ENCODE measurements at places on chromosomes 2 and 18.

GRCh38 chr2:20225294-20226151 is 593 bp upstream of the SDC1 start:
- no peak for DNase-seq

DNA sequence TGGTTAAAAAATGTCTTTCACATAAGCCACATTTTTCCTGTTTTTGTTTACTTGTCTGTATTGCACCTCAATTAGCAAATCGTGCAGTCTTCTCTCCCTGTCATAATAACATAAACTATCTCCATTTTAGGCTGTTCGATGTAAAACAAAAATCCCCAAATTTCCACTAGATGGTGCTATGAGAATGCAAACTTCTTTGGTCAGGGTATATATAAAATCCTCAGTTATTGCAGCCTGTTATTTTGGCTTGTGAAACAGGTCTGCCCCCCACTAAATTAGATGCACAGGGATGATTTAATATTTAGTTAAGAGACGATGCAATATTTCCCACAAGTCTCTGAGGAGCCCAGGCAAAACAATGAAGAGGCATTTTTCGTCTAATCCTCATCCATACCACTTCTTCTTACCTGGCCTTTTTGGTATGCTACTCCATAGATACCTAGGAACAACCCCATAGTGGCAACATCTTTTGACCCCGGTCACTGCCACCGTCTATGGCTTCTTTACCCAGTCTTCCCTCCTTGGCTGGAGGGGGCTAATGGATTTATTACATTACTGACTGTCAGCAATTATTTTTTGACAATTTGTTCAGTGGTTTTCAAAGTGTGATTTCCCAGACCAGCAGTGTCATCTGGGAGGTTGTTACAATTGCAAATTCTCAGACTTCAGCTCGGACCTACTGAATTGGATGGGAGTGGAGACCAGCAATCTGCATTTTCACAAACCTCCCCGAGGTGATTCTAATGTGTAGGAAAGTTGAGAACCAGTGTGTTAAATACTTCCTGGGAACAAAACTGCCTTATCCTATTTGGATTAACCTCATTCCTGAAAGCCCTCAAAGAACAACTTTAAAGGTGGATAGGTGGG is 117.4 kb upstream of the CWC22 start:
- no peak for DNase-seq

DNA sequence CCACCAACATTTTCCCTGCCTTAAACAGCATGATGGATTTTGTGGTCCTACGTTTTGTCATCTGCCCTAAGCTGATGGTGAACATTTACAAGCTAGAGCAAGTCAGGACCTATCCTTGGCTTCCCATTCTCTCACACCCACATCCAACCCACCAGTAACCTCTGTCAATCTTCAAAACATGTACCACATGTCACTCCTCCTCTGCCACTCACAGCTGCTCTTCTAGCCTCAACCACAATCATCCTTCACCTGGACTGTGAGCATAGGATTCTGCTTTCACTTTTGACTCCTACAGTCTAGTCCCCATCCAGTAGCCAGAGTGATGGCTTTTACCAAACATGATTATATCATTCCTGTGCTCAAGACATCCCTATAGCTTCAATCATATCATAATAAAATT is 279.8 kb upstream of the DLGAP1 start:
- no peak for DNase-seq

GRCh38 chr2:28664120-28664842 is 87.3 kb upstream of the PPP1CB start:
- DNase-seq = no peak

DNA sequence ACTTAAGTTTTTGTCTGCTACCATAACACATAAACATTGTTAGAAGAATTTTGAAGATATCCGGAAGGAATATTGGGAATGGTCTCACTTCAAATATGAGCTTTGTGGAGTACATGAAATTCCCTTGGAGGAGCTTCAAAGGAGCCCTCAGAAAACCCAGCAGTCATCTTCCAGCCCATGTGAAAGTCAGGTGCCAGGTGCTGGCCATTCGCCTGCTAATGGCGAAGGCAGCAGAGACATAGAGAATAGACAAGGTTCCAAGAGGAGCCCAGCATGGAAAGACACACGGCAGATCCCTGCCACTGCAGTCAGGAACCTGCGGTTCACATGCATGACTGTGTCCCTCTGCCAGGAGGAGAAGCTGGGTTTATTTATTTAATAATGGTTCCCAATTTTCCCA is 40.0 kb upstream of the EPG5 start:
- no peak for DNase-seq

- no peak for DNase-seq
These were observed 100.0 kb upstream of the CXCR4 start for GRCh38 chr2:136217996-136218395.

DNA sequence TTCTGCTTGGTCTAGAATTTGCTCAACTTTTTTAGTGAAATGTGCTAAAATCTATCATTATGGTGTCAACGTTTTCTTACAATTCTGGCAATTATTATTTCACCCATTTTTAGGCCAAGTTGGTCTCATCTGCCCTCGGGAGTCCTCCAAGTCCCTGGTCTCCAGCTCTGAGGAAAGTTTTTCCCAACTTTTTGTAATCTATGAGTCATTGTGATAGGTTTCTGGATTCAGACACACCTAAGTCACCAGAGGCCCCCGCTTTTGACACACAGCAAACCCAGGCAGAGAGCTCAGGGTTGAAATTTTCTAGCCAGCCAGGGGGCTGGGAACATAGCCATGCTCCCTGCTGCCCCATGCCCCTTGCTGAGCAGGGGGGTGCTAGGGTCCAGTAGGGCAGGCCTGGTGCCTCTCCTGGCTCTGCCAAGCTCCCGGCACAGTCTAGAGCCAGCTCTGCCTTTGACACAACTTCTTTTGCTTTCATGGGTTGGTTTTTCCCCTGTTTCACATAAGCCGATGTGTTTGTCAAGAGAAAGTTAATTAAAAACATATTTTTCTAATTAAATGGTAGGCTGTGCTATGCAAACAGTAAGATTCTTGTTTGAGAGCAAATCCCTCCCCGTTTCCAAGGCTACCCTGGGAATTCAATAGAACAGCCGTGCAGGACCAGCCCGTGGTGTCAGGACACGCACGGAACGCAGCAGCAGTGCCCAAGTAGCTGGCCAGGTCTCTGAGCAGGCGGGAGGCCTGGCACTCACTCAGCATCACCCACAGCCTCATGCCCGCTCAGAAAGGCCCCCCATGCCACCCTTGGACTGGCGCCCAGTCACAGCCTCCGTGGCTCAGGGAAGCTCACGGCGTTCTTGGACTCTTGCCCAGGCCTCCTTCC is 25.5 kb upstream of the SNED1 start:
- no peak for DNase-seq

DNA sequence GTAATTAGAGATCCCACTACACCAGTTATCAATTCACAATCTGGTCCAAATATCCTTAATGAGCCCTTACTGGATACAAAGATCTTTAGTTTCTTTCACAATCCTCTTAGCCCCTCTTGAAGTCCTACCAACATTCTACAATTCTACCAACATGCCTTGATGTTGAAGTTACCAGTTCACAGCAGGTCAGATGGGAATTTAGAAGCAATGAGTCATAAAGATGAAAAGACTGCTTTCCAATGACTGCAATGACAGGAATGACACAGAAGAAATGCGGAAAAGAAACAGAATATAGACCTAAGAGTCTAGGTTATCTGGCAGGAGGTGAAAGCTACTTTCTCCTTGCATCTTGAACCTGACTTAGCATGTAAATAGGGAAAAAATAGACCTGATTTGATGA is 24.5 kb downstream of the RTTN start:
- DNase-seq = no peak

GRCh38 chr18:48975120-48975816 is 24.5 kb upstream of the SMAD7 start:
- DNase-seq = no peak

- no peak for DNase-seq
These were observed 83.0 kb downstream of the GBX2 start for GRCh38 chr2:236085211-236085610.

DNA sequence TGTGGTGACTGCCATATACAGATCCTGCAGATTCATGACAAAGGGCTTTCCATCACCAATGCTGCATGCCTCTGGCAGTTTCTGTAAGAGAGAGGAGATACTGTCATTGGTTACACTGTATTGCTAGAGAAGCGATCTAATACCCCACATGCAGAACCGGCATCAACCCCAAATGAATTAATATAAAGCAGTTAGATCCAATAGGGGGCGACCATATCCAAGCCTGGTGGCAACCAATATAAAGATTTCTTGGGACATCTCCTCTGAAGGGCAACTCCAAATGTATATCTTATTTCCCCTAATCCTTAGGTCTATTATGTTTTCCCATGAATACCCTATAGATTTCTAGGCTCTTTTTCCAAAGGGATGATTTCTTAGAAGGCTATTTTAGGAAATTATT is 17.4 kb upstream of the IHH start:
- no peak for DNase-seq

GRCh38 chr2:144099780-144100377 is 420.0 kb downstream of the ZEB2 start:
- DNase-seq = no peak

DNA sequence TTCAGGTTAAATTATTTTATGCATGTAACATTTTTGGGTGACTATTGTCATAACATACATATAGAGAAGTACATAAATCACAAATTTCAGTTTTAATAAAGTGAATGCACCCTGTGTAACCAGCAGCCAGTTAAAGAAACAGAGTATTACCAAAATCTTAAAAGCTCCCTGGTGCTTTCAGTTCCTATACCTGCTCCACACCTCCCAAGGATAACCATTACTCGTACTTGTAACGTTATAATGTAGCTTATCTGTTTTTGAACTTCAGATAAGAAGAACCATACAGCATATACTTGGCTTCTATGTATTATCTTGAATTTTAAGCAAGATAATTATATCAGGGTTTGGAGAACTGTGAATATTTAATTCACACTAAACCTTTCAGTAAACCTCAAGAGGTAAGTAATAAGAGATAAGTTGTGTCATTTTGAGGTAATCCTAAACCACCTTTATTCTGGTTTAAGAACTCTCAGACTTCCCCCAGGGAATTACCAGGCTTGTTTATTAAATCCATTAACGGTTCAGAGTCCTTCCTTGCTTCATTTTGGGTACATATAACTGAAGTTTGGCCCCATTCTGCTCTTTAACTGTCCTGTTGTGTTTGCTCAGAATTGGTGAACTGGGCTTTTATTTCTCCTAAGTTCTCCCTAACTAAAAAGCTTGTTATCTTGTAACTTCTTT is 58.6 kb downstream of the LCLAT1 start:
- DNase-seq = no peak

GRCh38 chr2:96503637-96504243 is 1.4 kb downstream of the NEURL3 start:
- no peak for DNase-seq

- no peak for DNase-seq
These were observed 33.3 kb upstream of the PGAP1 start for GRCh38 chr2:196959734-196960338.

- no peak for DNase-seq
These were observed 12.2 kb downstream of the CXCR2 start for GRCh38 chr2:218138047-218138446.

DNA sequence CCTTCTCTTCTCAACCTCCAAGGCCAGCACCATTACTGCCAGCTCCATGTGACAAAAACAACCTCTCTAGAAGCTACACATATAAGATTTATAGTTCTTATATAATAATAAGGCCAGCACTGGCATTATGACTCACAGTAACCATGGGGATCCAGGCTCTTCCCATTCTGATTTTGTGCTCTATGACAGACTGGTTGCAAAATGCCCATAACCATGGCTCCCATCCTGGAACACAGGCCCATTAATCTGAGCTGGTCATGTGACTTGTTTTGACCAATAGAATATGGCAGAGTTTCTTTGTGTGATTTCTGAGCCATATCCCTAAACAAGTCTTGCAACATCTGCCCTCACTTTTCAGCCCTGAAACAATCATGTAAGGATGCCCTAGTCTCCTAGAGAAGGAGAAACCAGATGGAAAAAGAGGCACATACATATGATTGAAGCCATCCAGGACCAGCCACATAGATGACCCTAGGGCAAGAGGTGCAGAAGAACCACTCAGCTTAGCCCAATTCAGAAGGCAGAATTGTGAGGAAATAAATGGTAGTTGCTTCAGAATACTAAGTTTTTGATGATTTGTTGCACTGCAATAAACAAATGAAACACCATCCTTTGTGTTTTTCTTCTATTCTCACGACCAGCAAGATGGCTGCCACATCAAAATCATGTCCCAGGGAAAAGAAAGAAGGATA is 173.9 kb downstream of the SUCLG1 start:
- DNase-seq = no peak

DNA sequence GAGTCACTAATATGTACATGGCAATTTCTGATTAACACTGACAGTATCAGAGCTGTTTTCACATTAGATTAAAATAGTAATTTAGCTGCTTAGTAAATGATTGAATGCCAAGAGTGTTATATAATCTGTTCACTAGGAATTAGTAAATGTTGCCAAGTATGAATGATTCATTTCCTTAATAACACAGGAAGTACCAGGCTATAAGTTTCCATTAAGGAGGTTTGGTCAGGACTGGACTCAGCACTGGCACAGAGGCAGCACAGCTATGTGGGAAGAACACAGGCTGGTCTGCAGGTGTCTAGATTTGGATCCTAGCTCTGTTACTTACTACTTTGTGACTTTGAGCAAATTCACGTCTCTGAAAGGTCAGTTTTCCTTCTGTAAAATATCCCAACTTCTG is 97.2 kb downstream of the TDRD15 start:
- DNase-seq = no peak

DNA sequence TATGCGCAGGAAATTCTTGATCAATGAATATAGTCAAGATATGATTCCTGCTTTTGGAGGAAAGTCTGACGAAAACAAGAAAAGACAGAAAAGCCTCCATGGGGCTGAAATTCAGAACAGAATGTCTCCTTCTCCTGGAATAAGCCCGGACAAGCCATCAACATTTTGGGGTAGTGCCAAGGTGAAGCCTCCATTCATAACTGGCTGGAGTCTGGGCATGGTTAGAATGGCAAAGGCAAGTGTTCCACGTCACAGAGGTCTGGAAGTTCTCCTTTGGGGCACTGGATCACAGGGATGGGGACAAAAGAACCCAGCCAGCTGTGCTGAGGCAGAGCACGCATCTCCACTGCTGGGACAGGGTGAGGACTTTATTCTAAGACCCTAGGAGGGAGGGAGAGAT is 505.7 kb downstream of the CMPK2 start:
- no peak for DNase-seq

DNA sequence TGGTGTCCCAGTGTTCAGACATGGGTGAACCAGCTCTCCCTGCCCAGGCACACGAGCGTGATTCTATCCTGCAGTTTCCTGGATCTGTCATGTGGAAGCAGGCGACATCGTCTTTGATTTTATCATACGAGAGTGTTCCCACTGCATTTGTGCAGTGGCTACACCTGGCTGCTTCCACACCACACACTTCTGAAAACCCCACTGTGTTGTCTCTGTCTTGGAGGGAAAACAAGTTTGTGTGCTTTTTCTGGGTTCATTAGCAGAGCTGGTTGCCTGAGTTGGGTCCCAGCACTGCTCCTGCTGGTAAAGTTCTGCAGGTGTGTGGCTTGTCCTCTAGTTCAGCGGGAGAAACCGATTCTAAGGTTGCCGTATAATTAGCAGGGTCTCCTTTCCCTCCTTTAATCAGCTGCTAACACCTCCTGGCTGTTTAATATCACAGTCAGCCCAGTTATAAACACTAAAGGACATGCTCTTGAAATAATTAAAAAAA is 58.5 kb upstream of the TWIST2 start:
- no peak for DNase-seq

GRCh38 chr2:24046930-24047702 is at the start of gene WDCP:
WDCP (minus strand) TSS chr2:24047391; CDS start chr2:24039494, 7,897 bp downstream.
- DNase-seq = peak; percentile 92

GRCh38 chr18:63550068-63550467 is 7.9 kb downstream of the SERPINB12 start:
- DNase-seq = no peak

GRCh38 chr2:226124548-226125011 is 675.0 kb downstream of the IRS1 start:
- DNase-seq = no peak

GRCh38 chr2:188146888-188147287 is 144.8 kb upstream of the GULP1 start:
- no peak for DNase-seq

Measured in stimulated activated CD8-positive, alpha-beta memory T cell treated with anti-CD3 and anti-CD28 coated beads, Interleukin-4, amount 100 ng/mL, for 4 hours (primary cell).